ENCODE measurements at places on chromosomes 2 and 18.

DNA sequence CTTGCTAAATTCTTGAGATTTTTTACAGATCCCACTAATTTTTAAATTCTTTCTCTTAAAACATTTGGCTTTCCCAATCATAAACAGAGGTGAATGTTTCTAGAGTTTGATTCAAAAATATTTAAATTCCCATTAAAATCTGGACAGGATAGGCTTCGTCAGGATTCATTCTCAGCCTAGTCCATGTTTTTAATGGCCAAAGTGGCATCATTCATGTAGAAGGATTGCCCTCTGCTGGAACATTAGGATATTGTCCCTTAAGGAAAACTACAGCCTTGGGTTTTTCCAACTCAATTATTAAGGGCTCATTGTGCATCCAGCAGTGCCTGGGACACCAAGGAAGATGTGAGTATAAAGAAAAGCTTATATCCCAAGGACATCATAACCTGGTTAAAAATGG, 71.7 kb downstream of the TPGS2 start:
- peak; percentile 40 for DNase-seq

- DNase-seq = no peak
Observed at GRCh38 chr18:52163478-52163877, 176.5 kb upstream of the DCC start.

DNA sequence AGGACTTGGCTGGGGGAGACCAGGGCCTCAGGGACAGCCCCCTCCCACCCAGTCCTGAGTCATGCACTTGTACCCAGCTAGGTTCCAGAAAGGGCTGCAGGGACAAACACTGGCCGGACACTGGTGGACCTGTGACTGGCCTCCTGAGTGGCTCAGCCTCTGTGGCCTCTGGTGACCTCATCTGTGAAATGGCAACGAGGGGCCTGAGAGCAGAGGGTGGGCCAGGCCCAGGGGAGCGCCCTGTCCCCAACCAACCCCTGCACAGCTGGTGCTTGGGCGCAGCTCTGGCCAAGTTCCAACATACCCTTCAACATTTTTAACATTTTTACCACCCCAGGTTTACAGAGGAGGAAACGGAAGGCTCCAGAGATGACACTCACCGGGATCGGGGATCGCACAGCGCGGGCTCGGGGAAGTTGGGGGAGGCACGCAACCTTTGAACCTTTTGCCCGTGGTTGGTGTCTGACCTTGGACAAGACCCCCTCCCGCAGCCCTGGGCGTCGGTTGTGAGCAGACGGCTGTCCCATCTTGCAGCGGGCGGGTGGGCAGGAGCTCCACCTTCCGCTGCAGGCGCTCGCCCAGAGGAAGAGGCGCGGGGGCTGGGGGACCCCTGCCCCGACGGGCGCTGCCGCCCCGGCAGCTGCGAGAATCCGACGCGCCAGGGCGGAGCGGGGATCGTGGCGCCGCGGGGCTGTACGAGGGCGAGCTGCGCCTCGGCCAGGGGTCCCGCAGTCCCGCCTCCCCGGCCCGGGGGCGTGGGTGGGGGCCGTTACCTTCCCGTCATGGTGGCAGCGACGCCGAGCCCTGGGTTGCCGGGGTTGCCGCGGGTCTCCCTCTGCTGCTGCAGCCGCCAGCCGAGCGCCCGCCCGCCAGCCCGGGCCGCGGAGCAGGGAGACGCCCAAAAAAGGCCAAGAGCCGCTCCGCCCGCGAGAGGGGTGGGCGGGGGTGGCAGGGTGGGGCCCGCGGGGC, 805 bp downstream of the LIMS2 start:
- DNase-seq = peak; percentile 77

DNA sequence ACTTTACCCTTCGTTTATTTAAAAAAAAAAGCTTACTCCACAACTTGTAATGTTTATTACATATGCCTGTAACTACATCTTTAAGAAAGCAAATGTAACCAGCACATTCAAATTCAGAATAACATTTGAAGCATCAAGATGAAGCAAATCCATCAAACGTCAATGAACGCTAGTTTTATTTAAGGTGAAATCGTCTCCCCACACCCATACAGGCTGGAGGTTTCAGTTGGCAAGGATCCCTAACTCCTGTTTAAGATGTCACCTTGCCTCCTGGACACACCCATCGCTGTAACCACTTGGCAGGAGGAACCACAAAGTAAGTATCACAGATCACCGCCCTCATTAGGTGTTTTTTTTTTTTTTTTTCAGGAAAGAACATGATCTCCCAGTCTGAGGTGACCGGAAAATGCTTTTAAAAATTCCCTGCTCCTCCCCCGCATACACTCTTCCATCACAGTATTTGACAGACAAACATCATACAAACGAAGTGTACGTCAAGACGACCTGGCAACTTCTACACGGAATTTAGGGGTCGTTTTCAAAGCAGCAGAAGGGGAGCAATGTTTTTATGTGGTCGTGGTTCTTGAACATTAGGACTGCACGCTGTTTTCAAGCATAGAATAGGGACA, 19.7 kb upstream of the STPG4 start:
- DNase-seq = peak; percentile 65

- DNase-seq = peak; percentile 23
Observed at GRCh38 chr2:62724886-62725711, 19.6 kb downstream of the EHBP1 start.

DNA sequence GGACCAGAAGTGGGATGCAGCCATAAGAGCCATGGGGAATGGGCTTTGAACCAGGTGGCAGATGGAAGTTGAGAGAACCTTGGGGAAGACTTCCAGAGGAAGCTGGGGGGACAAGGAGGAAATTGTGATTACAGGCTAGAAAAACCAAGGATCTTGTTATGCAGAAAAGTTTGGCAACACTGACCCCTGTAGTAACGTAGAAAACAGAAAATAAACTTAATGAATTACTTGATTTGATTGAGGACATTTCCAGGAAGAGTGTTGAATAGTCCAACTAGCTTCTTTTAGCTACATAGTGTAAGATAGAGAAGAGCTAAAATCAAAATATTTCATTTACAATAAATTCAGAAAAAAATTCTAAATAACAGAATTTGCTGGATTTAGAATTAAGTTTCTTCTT, 91.9 kb upstream of the GPC1 start:
- no peak for DNase-seq

DNA sequence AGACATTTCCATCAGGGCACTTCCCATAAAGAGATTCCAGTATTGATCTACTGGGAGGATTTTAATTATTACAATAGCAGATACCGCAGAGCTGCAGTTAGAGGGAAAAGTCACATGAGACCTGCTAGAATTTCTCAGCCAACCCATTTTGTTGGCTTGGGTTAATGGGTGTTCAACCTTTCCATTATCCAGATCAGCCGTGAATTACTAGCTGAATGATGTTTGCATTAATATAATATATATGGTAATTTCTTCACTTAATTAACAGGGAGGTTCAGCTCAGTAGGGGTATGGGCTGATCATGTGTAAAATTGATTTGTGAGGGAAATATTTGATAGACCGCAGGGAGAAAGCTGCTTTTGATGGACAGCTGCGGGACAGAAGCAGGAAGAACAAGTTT, 56.4 kb upstream of the OTX1 start:
- DNase-seq = no peak

- no peak for DNase-seq
Observed at GRCh38 chr2:38033646-38034045, 42.3 kb downstream of the CYP1B1 start.

- DNase-seq = no peak
Observed at GRCh38 chr18:35190948-35191697, 49.7 kb upstream of the ZNF397 start.

- DNase-seq = no peak
Observed at GRCh38 chr2:239266779-239267287, 134.0 kb downstream of the HDAC4 start.

Measured in urothelium cell line (cell line).